Renal pelvis (tissue), 12 donors: ENCODE measurements at places on chromosomes 3 and 15.

DNA sequence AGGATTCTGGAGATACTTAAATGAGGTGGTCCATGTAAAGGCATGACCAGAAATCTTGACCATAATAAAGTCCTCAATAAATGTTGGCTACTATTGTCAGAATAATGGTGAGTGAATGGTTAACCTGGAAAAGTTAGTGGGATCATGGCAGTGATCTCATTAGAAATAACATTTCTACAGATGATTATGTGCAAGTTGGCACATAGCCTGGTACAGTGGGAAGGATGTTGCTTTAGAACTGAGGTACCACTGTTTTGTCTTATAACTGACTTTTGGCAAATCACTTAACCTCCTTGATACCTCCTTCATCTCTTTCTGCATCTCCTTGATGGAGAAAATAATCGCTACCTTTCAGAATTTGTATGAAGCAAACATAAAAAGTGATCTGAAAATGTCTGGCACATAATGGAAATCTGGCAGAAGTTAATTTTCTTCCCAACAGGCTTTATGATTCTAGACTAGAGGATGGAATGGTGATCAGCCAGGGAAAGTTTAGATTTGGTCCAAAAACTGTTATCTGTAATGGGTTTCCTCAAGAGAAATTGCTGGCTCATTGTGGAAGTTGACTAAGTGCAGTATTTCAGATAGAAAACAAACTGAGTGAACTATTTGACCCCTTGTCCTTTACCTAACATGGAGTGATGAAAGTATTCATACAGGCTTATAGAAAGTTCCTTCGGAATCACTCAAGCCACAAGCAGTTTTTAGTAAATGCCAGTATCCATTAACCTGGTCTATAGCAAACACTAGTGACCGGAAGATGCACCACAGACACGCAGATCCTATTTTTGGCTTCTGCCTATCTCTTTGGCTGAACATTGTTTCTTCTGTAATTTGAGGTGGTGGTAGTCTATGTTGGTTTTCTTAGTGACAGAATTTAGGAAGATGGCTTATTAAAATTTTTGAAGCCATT is 449.6 kb upstream of the TGFBR2 start:
- DNase-seq = no peak

- no peak for DNase-seq
These were observed 31.1 kb upstream of the SMAD6 start for GRCh38 chr15:66670762-66671580.

- DNase-seq = peak; percentile 60
These were observed 14.8 kb upstream of the LDHAL6B start for GRCh38 chr15:59191855-59192237.

DNA sequence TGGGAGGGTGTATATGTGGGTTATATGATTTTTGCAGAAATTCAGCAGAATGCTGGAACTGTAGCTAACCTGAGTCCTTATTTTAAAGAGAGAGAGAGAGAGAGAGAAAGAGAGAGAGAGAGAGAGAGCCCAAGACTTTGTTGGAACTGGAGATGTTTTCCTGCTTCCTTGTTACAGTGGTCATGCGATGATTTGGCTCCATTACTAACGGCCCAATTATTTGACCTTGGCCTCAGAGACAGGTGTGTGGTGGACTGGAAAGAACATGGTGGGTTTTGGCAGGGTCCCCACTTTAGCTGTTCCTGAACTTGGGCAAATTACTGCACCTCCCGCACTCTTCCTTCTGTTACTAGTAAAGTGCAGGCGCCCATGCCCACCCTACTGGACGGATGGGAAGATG is 14.8 kb upstream of the ACSBG1 start:
- DNase-seq = no peak

- DNase-seq = no peak
These were observed 87.7 kb upstream of the NEO1 start for GRCh38 chr15:72964542-72964941.

DNA sequence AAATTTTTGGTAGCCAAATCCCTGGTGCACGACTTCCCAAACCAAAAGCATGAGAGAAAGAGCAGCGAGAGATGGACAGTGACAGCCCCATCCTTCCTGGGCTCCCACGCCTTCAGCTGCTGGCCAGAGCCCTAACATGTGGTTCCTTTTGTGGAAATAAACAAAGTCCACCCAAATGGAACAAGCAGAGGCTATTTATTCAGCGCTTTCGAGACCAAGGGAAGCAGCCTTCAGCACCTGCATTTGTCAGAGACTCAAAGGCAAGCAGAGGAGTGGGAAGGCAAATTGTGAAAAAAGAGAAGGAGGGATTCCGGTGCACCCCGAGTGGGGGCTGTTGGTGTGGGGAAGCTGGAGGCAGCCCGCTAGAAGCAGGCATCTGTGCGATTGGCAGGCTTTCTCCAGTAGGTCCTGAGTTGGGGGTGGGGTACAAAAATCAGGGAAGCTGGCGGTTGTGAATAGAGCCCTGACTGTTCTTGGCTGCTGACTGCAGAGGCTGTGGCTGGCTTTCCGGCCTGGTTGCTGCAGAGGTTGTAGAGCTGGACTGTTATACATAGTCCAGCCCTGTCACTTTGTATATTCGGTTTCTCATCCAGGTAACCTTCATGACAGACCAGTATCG is 427.2 kb downstream of the OCA2 start:
- peak; percentile 39 for DNase-seq

DNA sequence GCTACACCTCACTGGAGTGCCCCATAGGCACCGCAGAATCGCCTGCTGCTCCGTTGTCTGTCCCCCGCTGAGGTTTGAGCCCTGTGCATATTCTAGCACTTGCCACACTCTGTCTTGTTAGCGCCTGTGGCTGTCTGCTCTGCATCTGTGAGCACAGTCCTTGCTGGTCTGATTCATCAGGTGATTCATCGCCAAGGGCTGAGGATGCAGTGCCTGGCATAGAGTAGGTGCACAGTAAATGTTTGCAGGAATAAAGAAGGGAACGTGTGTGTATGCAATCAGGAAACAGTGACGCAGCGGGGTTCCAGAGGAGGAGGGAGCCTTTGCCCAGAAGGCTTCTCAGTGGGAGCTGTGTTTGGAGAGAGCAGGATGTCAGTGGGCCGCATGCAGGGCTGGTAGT is 124.0 kb upstream of the PLXNA1 start:
- DNase-seq = no peak

DNA sequence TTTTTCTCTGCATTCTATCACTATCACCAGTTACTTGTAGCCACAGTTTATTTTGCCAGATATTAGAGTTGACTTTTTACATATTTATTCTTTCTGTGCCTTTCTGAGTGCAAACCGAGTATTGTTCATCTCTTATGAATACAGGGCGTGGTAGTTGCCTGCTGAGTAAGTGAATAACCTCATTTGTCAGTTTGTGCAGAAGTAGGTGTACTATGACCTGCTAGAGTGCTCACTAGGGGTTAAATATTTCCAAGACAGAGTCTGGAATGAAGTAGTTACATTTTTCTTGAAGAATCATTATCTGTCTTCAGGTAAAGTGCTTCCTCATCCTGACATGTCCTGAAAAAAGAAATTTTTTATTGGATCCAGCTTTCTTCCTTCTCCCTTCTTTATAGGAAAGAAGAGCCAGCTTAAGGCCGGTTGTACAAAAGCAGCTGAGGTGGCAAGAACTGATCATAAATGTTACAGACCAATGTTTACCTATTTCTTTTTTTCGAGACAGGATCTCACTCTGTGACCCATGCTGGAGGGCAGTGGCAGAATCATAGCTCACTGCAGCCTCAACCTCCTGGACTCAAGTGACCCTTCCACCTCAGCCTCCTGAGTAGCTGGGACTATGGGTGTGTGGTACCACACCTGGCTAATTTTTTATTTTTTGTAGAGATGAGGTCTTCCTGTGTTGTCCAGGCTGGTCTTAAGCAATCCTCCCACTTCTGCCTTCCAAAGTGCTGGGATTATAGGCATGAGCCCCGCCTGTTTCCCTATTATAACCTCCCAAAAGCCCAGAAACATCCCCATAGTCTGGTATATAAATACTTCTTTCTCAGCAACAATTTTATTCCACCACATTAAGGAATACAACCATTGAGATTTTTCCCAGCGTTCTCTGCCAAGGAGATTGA is 182.5 kb downstream of the TPRG1 start:
- DNase-seq = no peak

- no peak for DNase-seq
These were observed 6.4 kb upstream of the EID1 start for GRCh38 chr15:48871542-48871941.

DNA sequence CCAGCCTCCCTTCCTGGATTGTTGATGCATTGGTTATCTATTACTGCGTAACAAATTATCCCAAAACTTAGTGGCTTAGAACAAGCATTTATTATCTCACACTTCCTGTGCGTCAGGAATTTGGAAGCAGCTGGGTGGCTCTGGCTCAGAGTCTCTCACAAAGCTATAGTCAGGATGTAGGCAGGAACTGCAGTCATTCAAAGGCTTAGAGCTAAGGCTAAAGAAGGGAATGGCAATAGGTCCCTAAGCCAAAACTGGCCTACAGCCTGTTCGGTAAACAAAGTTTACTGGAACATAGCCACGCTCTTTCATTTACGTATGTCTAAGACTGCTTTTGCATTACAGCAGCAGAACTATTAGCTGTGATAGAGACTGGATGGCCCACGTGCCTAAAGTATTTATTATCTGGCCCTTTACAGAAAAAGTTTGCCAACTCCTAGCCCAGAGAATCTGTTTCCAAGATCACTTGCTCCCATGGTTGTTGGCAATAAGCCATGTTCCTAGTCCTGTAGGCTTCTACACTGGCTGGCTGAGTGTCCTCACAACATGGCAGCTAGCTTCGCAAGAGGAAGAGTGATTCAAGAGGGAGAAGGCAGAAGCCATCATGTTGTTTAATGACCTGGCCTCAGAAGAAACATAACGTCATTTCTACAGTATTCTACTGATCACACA is 132.4 kb downstream of the SNRK start:
- no peak for DNase-seq

- no peak for DNase-seq
These were observed 760.4 kb downstream of the ZPLD1 start for GRCh38 chr3:103195216-103195615.

- DNase-seq = no peak
These were observed 32.3 kb downstream of the PAQR9 start for GRCh38 chr3:142931222-142931621.

DNA sequence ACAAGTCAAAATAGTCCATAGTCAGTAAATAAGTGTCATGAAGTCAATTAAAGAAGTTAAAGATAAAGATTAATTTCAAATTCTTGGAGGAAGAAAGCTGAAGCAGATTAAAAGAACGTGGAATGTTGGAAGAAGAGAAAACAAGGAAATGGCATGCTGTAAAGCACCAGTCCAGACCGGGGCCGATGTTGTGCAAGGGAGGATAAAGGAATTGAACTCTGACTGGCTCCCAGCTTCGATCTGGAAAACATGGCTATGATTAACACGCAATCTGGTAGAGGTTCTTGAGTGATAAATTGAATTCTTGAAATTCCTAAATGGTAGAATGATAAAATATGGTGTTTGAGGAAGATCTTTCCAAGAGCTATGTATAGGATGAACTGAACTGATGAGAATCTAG is 194.4 kb downstream of the MEIS2 start:
- no peak for DNase-seq
